HT-29 (cell line): ENCODE measurements at places on chromosomes 3 and 15.

GRCh38 chr3:43515208-43515917, 106.4 kb downstream of the ANO10 start:
- no peak for DNase-seq

GRCh38 chr3:158486200-158486599, 84.8 kb upstream of the MLF1 start:
- no peak for DNase-seq

DNA sequence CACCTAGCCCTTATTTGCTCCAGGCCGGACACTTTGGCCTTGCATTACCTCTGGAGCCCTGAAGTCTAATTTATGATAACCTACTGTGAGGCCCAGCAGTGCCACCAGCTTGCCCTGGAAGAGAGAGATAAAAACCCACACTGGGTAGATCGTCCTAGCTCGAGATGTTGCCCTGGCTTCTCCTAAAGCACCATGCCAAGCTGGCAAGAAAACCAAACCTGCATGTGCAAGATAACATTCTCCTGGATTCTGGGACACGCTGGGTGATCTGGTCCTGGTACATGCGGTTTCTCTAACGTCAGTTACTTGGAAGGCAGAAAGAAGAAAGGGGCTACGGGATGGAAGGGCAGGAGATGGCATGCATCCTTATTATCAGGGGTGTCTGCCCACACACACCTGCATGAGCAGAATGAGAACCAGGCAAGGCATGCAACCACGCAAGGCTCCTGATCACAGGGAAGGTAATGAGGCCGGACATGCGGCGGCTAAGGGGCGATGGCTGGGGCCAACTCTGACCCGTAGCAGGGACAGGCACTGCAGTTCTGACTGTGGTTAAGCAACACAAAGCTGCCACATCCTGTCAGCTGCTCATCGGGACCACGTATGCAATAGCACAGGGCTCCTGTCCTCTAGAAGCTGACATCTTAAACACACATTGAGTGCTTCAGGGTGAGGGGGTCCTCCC, 73.0 kb downstream of the OXNAD1 start:
- no peak for DNase-seq

- DNase-seq, result no peak
Measured at GRCh38 chr15:37898362-37898761, 36.1 kb upstream of the TMCO5A start.

DNA sequence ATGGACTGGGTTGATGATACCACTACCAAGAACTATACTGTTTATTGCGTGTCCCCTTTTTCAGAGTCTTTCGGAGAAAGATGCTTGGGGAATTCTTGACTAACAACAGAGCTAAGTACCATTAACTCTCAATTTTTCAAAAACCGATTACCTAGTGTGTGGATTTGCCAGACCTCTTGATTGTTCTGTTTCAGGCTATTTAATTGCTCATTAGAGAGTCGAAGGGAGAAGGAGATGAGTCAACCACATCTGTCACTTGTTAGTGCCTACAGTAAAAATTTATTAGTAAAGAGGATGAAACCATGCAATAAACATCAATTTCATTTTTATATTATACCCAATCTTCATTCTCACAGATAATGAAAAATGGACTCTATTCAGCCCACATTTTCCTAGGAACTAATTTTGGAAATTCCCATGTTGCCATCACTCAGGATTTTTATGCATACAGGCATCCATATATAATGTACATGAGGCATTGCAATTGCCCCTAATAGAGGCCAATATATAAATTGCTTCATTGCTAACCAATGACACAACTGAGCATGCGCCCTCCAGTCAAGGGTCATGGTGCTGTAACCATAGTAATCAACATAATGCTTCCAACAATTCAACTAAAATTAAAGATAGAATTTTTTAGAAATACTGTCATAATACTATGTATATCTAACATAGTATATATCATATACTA, 541.7 kb downstream of the TBL1XR1 start:
- no peak for DNase-seq

- DNase-seq, result no peak
Measured at GRCh38 chr15:57111002-57111401, 192.6 kb downstream of the TCF12 start.

GRCh38 chr3:23762759-23763477, 42.8 kb upstream of the UBE2E1 start:
- DNase-seq, result no peak

DNA sequence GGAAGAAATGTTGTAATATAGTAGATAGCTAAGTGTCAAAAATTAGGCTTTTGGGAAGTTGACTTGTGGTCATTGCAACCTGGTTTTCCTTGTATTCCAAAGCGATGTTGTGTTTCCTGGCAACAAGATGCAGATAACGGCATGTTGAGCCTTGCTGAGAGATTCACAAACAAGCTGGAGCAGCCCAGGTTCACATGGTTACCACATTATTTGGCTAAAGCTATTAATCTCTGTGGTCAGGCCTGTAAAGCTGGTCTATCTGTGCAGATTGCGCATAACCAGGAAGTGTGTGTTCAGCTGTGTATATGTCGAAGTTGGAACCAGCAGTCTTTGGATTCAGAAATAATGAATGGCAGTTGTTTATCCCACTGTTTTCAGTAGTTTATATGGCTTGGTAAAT, 6.6 kb downstream of the TIPARP start:
- peak; percentile 98 for DNase-seq

DNA sequence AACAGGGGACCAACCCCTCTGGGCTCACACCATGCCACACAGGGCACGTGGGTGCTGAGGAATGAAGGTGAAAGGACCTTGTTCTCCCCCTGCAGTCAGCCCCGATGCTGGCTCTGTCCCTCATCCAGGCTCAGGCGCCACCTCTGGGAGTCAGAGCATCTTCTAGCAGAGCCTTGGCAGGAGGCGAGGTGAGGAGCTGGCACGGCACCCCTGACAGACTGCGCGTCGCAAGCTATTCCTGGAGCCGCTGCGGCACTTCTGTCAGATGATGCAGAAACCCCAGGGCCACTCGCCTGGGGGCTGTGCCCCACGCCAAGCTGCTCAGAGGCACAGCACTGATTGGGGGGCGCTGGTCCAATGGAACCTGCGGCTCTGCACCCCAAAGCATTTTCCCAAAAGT, 62.0 kb downstream of the MGLL start:
- DNase-seq, result no peak

- DNase-seq, result no peak
Measured at GRCh38 chr3:39295184-39295775, 15.4 kb upstream of the CX3CR1 start.
